ENCODE measurements at places on chromosomes 12 and 14.

DNA sequence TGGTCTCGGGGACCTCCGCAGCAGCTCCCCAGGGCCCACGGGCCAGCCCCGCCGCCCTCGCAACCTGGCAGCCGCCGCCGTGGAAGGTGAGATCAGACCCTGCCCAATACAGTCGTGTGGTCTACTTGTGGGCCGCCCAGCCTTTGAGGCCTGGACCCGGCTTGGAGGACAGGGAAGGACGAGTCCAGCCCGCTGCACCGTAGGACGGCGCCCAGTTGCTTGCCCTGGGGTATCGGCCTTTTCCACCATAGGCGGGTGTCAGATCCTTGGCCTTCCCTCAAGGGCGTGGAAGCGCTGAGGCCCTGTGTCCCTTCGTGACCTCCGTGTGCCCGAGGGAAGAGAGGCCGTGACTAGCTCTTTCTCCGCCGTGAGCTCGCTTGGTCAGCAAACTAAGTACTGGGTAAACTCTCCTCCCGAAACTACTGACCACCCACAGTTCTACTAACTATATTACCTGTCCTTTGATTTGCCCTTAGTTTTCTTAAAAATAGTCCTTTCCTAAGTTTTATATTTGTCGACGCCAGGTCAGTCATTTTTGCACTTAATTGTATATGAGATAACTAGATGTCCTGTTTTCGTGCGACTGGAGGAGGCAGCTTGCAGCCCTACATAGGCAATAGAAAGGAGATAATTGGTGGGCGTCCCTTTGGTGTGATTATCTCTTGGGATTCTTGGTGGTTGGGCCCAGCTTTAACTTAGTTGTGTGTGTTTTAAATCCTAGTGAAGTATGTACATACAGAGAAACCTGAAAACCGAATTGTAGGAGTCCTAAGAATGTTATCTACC is 757 bp downstream of the SLC25A3 start:
- DNase-seq: no peak

DNA sequence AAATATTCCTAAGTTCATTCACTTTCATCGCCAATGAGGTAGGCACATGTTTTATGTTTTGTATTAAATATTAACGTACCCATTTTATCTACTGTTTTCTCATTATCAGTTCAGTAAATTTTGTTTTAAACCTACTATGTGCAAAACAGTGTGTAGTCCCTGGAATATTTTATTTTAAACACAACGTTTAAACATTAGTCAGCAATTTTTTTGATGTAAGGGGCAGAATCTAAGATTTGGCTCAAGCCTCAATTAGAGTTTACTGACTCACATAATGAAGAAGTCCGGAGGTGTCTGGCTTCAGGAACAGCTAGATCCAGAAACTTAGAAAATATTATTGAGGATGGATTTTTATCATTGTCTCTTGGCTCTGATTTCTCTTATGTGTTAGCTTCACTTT is 267.5 kb downstream of the C12orf75 start:
- DNase-seq: no peak

- peak; percentile 91 for DNase-seq
Observed at GRCh38 chr12:111434680-111435338, 29.1 kb downstream of the SH2B3 start.

DNA sequence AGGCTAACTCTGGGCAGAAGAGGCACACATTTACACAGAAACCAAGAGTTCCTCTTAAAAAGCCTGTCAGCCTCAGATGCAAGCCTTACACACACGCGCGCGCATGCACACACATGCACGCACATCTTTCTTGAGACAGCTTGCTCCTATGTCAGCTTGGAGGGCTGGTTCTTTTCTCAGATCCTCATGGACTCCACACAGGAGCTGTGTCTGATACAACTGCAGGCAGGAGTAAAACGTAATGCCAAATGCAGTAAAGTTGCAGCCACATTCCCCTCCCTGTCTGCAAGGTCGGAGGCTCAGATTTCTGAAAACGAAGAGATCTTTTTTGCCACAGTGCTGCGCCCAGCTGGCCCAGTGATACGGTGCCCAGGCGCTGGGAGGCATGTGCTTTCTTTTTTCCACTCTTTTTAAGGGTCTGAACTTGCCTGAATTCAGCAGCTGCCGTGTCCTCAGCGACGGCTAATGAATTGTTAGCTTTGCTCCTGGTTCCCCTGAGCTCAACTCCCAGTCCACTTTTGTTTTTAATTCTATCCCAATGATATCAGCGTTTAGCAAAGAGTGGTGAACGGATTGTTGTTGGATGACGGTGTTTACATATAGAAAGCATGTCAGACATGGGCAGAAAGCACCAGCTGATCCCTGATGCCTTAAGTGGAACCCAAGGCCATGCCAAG is 72.9 kb upstream of the FOXN3 start:
- no peak for DNase-seq

DNA sequence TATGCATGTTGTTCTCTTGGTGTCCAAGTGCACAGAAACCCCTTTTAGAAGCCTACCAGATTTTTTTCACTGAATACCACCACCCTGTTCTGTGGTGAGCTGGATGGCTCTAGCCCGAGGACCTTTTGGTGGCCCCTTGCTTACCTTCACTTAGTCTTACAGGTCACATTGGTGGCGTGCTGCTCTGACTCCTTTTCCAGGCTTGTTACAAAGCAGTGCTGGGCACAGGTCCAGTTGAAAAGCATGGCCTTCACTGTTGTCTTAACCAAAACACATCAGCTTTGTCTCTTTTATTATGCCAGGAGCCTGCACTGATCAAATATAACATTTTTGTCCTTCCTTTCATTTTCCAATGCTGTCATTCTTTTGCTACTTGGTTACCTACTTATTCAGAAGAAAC is 43.6 kb upstream of the ARHGAP5 start:
- no peak for DNase-seq

DNA sequence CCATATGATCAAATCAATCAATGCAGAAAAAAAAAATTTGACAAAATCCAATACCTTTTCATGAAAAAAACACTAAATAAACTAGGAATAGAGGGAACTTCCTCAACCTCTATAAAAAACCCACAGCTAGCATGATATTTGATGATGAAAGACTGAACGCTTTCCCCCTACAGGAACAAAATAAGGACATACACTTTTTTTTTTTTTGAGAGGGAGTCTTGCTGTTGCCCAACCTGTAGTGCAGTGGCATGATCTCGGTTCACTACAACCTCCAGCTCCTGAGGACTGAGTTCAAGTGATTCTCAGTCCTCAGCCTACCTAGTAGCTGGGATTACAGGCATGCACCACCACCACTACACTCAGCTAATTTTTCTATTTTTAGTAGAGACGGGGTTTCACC is 17.9 kb upstream of the CAMKK2 start:
- DNase-seq: no peak

GRCh38 chr14:32087173-32087861 is 10.2 kb downstream of the ARHGAP5 start:
- no peak for DNase-seq

GRCh38 chr14:75344411-75344810 is 65.8 kb downstream of the FOS start:
- DNase-seq: no peak
